ENCODE measurements at places on chromosomes 11 and 22.
A peak's percentile ranks its signal among the peaks of the same experiment; 100 is the strongest.

DNA sequence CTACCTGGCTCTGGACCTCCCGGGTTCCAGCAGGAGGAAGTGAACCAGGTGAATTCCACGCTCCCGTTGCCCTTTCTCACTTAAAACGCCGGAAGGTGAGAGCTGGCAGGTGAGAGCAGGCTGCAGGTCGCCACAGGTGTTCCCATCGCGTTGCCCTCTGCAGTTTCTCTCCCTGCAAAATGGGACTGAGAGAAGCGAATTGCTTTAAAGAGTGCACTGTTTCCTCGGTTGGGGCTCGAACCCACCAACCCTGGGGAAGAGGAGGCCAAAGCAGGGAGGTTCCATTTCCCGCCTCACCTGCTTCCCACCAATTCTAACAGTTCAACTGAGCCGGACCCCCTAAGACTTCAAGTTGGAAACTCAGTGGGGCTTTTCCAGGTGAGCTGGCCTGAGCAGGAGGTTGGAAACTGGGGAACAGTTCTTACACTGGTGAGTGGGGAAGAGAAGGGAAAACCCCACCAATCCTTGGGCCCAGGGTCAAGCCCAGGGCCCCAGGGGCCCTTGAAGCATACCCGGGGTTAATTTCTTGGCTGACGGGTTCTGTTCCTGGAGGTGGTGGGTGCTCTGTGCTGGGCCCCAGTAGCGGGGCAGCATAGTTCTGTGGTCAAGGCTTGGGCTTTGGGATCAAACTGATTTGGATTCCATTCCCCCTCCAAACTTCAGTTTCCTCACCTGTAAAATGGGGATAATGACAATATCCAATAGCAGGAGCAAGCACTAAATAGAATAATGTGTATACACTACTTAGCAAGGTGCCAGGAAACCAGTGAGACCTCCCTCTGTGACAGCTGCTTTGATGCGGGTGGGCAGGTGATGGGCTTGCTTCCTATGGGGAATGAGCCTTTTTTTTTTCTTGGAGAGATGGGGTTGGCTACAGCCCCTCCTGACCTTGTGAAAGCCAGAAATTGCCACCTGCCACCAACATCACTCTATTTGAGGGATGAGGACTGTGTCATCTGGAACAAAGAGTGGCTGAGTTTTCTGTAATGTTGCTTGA, 788 bp downstream of the CD82 start:
- DNase-seq: no peak

DNA sequence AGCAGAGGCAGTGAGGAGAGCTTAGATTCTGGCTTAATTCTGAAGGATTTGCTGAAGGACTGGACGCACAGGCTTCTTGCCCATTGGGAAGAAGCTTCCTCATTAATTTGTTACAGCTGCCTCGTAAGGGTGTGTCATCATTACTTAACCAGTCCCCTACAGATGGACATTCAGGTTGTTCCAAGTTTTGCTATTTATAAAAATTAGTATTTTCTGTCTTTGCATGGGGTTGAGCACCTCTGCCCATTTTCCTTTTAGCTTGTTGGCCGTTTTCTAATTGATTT, 38.1 kb downstream of the CAPN1 start:
- no peak for DNase-seq

DNA sequence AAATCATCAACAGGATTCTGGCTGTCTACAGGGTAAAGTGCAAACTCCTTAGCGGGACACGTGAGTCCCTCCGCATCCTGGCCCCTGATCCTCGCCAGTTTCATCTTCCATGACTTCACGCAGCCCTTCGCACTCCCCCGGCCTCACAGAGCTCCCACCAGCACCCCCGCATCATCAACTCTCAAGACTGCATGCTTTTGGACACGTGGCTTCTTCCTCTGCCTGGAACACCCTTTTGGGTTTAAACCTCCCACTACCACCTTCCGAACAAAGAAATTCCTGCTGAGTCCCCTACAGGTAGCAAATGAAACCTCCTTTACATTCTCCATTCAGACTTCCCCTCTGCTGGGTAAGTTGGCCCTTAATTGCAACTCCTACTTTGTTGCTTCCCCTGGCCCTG, 12.6 kb upstream of the EIF3M start:
- DNase-seq: no peak

DNA sequence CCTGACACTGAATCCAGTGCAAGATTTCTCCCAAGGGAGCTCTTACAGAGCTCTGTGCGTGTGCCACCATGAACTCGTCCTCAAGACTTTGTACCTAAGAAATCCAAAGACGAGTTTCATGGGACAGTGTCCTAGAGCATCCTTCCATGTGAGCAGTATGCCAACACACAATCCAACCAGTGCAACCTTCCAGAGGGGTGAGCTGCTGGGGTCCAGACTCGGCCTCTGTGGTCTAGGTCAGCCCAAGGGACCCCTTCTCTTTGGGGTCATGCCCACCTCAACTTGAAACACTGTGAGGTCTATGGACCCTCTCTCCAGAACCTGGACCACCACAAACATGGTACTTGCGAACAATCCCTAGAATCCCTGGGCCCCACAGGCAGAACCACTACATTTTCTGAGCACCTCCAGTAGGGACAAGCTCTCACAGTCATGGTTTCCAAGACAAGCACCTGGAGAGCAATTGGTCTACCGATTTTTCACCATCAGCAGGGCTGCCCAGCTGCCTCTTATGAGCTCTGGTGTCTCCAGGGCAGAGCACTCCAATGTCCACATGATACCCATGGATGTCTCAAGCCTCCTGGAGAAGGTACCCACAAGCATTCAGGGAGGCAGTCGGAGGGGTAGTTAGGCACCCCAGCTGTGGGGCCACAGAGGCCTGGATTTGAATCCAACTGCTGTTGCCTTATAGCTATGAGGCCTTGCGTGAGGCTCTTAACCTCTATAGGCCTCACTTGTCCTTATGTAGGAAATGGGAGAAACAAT, 7.7 kb downstream of the CHST1 start:
- no peak for DNase-seq

GRCh38 chr22:46934172-46934745, 171.8 kb downstream of the TBC1D22A start:
- DNase-seq: no peak

DNA sequence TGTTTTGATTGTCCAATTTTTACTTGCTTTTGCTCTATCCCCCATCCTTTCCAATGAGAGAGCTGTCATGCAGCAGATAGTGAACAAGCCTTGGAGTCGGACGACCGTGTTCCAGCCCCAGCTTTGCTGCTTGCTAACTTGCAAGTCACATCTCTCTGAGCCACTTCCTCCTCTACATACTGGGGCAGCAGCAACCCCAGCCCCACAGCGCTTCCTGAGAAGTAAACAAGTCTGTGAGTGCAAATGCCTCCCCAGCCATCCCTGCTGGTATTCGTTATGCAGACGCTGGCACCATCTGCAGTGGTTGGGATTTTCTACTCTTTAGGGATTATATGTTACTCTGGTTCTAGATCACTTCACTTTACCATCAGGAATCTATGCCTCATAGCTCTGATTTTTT, 35.0 kb downstream of the TPBGL start:
- DNase-seq: peak; percentile 49

- DNase-seq: no peak
Measured at GRCh38 chr22:17548010-17548755, 15.1 kb upstream of the SLC25A18 start.

DNA sequence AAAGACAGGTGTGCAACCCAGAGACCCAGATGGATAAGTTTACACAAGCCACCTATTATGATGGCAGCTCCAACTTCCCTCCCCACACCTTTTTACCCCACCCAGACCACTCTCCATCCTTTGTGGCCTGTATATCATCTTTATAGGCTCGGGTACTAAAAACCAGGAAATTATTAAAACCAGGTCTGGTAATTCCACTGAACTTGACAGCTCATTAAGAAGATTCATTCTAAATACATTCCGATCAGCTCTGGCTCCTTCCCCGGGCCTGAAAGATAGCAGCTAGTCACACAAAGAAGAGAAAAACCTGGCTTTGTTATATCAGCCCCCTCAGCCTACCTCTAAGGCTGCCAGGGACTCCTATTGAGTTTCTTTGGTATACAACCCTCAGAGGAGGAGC, 67.9 kb upstream of the API5 start:
- DNase-seq: no peak

DNA sequence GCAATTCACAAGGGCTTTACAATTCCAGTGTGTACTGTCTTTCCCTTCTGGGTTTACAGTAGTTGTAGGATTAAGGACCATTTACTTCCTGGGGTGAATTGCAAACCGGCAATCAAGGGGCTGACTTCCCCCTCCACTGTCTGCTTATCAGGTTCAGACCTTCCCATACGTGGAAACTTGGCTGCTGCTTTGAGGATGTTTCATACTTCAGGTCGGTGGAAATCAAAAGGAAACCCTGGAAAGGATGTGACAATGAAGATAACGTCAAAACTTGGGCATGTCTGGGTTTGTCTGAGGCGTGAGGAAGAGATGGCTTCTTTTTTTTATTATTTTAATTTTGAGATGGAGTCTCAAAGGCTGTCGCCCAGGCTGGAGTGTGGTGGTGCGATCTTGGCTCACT, 2.1 kb upstream of the RTCB start:
- no peak for DNase-seq

DNA sequence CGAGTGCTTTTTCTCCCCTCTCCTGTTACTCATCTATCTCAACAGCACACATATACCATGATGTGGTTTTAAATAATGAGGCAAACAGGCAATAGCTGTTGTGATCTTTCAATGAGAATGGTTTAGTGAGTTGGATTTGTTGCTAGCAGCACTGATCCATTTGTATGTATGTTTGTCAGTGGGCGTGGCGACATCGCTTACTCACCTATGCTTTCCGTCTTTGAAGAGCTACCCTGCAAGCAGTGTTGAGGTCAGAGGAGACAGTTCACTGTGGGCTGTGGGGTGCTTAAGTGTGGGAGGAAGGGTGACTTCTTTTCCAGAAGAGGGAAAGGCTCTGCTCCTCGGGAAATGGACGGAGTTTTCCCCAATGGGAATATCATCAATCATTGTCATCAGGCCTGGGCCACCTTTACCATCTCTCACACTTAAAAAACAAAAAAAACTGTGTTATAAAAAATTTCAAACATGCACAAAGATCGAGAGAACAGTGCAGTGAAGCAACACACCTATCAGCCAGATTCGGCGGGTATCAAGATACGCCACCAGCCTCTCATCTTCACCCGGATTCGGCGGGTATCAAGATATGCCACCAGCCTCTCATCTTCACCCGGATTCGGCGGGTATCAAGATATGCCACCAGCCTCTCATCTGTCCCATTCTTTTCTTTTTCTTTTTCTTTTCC, 83.8 kb downstream of the TBC1D22A start:
- DNase-seq: no peak

All from activated CD4-positive, alpha-beta T cell treated with anti-CD3 and anti-CD28 coated beads, Interleukin-2, amount 50 U/mL, for 24 hours (primary cell).